ENCODE measurements at places on chromosomes 7 and 10.
A peak's percentile ranks its signal among the peaks of the same experiment; 100 is the strongest.

GRCh38 chr10:44186150-44186549 lies 198.7 kb downstream of the CXCL12 start:
- DNase-seq = no peak

DNA sequence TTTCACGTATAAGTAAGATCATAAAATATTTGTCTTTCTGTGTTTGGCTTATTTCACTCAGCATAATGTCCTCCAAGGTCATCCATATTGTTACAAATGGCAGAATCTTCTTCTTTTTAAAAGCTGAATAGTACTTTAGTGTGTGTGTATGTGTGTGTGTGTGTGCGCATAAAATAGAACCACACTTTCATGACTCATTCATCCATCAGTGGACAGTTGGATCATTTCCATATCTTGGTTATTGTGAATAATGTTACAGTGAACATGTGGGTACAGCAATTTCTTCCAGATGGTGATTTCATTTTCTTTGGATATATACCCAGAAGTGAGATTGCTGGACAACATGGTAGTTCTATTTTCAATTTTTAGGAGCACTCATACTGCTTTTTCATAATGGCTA lies 622.4 kb downstream of the NRG3 start:
- no peak for DNase-seq

DNA sequence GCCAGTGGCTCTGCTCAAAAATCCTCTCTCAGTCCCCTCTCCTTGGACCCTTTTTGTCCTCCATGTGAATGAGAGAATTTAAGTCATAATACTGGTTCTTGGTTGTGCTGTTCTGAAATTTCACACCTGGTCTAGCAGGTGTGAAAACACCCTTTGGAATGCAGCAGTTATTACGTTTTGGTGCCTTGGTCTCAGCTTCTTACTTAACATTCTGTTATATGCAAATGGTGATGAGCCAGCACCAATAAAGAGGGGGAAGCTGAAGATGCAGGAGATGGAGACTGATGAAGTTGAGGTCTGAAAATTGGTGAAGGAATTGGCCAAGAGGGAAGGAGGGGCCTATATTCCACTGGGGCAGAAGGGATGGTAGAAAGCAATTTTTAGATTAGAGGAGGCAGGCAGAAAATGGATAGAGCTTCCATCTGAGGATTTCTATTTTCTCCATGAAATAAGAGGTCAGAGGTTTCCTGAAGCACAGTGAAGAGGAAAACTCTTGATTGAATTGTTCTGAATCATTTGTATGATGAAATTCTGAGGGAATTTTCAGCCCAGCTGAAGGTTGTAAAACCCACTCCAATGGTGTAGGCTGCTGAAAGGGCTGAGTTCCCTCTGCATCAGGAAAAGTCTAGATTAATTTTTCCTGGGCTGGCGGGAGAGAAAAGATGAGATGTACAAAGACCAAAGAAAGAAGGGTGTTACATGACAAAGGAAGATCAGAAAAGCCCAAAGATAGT lies 94.0 kb upstream of the FAM180A start:
- no peak for DNase-seq

- no peak for DNase-seq
These were observed 66.4 kb downstream of the MET start for GRCh38 chr7:116738378-116738777.

DNA sequence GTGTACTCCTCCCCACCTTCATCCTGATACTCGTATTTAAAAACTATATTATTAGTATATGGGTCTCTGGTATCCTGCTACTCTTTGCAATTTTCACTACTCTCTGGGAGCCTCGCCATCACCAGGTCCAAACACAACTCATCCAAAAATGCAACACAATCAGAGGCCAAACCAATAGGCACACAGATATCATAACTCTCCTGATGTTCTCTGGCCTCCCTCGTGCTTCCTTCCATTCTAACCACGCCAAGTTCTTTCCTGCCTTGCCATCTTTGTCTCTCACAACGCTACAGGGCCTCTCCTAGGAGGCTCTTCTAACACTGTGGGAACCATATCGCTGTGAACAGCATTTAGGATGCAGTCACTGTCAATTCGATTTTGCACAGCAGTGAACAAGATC lies 7.3 kb downstream of the RHEB start:
- DNase-seq = no peak

- peak; percentile 38 for DNase-seq
These were observed 81.3 kb upstream of the CUX1 start for GRCh38 chr7:101736084-101736483.

- no peak for DNase-seq
These were observed 211.1 kb downstream of the ZNF365 start for GRCh38 chr10:62585211-62585775.

GRCh38 chr10:89633484-89633883 lies 11.6 kb downstream of the PANK1 start:
- DNase-seq = no peak

DNA sequence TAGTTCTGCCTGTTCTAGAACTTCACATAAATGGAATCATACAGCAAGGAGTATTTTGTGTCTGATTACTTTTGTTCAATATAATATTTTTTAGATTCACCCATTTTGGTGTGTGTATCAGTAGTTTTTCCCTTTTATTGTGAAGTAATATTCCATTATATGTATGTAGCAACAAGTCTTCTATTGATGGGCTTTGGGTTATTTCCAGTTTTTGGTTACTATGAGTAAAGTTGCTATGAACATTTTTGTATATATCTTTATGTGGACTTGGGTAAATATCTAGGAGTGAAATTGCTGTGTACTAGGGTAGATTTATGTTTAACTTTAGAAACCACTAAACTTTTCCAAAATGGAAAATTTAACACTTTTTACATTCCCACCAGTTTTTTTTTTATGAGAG lies 35.7 kb downstream of the ADK start:
- DNase-seq = no peak

- no peak for DNase-seq
These were observed 16.9 kb upstream of the PRF1 start for GRCh38 chr10:70619271-70620019.

DNA sequence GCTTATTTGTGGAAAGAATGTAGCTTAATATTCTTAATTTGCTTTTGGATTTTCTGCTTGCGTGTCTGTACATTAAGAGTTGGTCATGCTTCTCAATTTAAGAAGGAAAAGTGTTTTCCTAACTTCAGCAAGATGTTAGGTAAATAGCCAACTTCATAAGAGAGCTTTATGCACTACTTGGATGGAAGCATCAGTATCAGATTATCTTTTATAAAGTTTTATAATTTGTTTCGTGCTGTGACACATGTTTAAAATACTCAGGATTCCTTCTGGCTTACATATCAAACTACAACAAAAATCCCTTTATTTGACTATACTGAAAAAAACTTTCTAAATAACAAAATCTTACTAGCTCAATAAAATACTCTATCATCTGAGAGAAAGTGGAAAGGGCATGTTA lies 34.8 kb upstream of the AGR2 start:
- DNase-seq = no peak

DNA sequence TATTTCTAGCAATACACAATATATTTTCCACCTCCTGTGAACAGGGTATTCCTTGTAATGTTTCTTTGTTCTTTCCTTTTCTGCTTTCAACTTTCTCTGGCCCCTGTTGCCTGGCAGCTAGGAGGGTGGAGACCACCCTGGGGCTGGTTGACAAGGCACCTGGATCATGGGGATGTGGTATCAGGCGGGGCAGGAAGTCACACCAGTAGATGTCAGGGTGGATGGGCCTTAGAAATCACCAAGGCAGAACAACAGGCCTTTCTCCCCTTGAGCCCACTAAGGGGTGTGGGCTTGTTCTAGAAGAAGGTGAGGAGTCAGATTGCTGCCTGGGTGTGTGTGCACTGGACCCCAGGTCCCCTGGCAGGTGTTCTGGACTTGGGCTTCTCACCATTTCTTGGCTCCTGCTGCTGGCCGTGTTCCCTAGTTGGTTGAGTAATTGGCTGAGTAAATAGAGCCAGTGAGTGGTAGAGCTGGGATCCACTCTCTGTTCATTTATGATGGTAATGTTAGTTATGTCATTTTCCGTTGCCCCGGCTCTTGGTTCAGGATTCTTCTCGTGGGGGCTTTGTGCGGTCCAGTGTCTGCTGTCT lies 24.9 kb downstream of the ZNF783 start:
- no peak for DNase-seq

DNA sequence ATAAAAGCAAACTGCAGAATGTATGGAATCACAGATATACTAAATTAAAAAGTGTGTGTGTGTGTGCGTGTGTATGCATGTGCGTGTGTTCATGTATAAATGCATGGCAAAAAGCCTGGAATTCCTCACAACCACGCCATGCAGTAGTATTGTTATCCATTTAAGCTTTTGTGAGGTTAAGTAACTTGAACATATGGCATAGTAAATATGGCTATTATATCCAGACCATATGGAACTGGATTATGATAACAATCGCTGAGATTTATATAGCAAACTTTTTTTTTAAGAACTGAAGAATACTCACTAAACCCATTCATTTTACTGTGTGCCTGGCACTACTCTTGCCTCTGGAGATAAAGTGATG lies 22.3 kb upstream of the NANOS1 start:
- no peak for DNase-seq

GRCh38 chr10:124308811-124309210 lies 109.9 kb downstream of the OAT start:
- DNase-seq = no peak

GRCh38 chr7:50400114-50400513 lies 50.0 kb downstream of the FIGNL1 start:
- DNase-seq = no peak

DNA sequence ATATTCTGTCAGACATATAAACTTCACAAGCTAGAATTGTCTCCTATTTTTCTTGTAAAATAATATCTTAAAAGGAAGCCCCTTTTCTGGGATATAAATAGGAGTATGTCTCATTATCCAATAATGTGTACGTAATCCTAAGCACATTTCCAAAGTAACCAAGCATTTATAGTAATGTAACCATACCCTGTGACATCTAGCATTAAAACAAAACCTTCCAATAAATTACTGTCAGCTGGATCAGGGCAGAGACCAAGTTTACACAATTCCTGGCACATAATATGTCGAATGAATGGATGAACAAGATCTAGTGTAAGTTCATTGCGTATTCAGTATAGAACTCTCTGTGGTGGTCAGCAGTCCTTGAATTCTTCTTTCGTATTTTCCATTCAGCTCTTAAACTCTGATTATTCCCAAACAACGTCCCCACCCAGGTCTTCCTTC lies 14.3 kb downstream of the CPED1 start:
- no peak for DNase-seq

- DNase-seq = no peak
These were observed 33.9 kb downstream of the ASB13 start for GRCh38 chr10:5632446-5632845.

DNA sequence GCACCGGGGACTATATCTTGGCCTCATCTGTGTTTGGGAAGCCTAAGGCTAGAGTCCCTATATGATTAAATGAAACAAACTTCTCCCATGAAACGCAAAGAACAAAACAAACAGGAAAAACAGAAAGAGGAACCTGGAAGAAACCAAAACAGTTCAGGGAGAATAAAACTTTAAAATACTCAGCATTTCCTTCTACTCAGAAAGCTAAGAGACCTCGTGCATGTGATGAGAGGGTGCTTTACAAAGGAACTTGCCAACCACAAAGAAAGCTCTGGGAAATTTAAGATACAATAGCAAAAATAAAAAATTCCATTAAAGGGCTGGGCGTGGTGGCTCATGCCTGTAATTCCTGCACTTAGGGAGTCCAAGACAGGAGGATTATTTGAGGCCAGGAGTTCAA lies 6.9 kb downstream of the PILRA start:
- no peak for DNase-seq

GRCh38 chr7:129875745-129876411 lies 76.9 kb downstream of the UBE2H start:
- DNase-seq = no peak

GRCh38 chr10:86346799-86347665 lies 19.6 kb downstream of the GRID1 start:
- no peak for DNase-seq

GRCh38 chr10:69577268-69578232 lies 4.3 kb upstream of the NEUROG3 start:
- DNase-seq = peak; percentile 37

DNA sequence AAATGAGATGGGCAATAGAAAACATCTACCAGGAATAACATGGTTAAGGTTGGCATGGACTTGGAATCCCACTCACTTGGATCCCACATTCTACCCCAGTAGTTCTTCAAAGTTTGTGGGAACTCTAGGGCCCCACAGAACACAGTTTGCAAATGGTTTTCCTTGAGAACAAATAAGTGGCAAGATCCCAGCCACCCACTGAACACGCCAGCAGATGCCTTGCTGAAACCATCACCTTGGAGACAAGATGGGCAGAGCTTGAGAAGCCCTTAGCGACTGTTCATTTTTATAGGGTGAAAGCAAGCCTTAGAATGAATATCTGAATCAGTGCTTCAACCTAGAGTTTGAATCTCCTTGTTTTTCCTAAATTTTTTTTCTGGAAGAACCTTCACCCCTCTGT lies 349.1 kb downstream of the RPS24 start:
- no peak for DNase-seq

- no peak for DNase-seq
These were observed 141.9 kb upstream of the PRSS1 start for GRCh38 chr7:142607351-142607750.

GRCh38 chr7:30630986-30631385 lies 36.3 kb downstream of the GARS1 start:
- DNase-seq = no peak

- no peak for DNase-seq
These were observed 35.9 kb downstream of the HIPK2 start for GRCh38 chr7:139741789-139742344.
